ENCODE measurements at places on chromosomes 4 and X.

DNA sequence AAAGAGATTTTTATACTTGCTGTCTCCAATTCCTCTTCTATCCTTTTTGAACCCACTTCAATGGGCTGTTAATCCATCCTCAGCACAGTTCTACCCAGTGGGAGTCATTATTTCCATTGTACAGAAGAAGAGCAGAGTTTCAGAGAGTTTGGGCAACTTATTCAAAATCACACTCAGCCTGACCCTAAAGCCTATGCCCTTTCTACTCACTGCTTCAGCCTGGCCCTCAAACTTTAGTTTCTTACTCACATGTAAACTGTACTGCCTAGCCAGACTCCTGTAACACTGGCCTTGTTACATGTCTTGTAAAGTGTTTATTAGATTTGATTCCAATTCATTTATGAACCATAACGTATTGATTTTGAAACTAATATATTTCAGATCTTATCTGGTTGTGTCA is 25.1 kb upstream of the USO1 start:
- DNase-seq = no peak

DNA sequence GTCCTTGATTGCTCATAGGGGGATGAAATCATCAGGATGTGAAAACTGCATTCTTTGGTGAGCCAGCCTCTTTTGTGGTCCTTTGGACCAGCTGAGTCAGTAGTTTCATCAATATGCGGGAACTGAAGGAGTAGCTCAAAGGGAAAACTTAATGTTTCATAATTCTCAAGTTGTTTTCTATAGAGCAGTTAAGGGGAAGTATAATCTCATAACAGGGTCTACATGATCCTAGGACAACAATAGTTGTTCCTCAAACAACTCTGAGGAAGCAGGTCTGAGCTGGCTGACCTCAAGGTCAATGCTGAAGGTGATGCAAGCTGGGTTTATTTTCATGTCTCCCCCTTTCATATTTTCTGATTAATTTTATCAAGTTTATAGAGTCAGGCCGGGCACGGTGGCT is 36.1 kb upstream of the IRF2 start:
- no peak for DNase-seq

DNA sequence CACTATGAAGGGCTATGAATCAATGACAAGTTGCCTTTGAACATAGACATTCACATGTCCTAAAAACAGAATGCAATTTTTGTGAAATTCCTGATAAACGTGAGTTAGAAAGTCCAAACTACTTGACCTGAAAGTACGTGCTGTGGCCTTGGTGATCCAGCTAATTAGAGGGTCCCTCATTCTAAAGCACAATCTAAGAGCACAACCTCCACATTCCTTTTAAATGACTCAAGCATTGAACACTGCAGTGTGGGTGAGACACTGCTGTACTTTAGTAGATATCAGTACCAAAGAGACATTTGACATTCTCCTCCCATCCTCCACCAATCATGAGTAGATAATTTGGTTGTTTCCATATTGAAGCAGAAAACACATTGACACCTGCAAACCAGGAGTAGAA is 73.5 kb downstream of the FAM47B start:
- DNase-seq = no peak

DNA sequence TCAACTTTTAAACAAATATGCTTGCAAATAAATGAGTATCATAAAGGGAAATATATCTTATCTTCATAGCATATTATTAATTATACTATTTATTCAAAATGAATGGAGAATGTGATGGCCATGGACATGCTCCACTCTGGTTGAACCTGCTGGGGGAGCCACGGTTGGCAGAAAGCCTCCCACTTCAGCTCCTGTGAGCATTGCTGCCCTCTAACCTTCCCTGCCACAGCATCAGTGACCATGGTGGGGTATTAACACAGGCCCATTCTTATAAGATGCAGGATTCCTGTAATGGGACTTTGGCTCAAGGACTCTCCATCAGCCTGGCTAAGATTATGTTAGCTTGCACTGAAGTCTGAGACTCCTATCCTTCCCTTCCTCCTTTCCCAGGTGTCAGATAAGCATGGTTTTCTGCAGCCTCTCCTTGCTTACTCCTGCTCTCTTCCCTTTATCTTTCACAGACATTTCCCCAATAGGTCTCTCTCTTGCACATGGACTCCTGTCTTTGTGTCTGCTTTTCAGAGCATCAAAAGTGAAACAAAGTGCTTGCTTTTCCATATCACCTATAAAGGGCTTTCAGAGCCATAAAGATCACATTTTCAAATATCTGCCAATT is 4.9 kb upstream of the ABRAXAS1 start:
- no peak for DNase-seq

GRCh38 chr4:146132445-146132844 is 43.1 kb upstream of the LSM6 start:
- peak; percentile 62 for DNase-seq

- no peak for DNase-seq
These were observed 215.5 kb downstream of the LDB2 start for GRCh38 chr4:16682975-16683374.

DNA sequence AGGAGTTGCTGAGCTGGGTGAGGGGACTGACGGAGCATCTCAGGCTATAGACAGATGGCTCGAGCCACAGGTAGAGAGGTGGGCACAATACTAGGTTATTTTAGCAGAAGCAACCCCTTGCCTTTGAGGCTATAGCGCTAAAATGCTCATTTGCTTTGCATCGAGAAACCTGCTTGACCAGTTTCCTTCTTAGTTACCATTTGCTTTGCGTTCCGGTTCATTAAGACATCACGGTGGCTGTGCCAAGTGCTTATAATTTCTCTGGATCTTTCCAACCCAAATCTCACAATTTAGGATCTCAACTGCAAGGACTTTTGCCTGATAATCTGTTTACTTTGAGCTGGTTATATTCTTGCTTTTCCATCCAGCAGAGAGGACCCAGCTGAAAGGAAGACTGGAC is 40.8 kb downstream of the DLG3 start:
- DNase-seq = no peak

DNA sequence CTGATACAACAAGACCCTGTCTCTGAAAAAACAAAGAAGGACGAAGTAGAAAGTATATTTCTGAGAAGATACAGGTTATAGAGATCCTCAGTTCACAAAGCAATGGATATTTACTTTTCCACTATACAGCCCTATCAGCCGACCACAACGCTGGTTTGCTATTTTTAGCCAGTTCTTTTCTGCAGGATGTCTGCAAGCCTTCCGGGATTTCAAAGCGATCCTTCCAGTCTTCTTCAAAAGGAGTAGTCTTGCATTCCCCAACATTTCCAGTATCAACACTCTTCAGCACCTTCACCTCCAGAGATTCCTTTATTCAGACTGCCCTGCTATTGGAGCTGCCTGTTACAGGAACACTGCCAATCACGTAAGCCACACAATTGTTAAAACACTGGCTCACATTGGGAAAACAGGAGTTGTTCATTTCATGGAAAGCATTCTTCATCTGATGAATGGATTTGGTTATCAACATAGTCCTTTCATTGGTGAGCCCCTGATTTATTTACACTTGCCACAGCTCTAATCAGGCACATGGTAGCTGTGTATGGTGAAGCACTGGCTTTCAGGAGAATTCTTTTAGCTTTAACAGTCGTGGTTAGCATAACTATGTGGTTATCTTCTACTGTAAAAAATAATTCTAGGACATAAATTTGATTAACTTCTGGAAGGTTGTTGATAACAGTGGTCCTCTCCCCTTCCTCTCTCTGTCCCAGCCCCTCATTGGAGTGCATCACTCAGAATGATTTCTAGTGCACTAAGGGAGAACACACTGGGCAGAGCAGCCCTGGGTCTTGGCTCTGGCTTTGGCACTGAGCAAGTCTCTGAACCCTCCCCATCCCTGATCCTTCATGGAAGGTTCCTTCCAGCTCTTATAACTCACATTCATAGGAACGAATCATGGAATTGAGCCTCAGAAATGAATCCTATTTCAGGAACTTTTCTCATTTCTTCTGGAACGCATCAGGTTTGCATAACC is 109.9 kb upstream of the SORBS2 start:
- no peak for DNase-seq

- DNase-seq = no peak
These were observed 105.4 kb upstream of the TLL1 start for GRCh38 chr4:165767671-165768070.

DNA sequence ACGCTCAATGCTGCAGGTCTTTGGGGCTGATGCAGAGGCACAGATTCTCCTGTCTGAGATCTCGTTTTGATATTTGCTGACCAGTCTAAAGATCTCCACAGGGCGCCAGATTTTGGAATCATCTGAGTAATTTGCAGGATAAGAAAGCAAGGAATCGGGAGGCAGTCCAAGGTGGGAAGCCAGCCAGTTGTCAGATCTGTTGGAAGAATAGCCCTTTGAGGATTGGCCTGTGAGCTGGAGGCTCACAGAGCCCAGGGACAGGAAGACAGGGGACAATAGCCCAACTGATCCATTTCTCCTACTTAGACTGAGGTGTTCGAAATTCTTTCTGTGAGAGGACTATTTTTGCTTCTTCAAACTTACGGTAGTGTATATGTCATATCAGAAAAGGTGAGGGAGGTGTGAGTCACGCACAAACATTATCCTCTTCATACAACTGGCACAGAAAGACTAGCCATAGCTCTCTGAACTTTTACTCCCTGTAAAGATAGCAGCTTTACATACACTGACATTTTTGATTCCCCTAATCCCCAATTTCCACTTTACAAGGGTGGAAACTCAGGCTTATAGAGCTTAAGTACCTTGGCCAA is 8.8 kb downstream of the DIPK2B start:
- DNase-seq = no peak

- DNase-seq = no peak
These were observed 278.5 kb upstream of the TENM3 start for GRCh38 chr4:181964731-181965130.

DNA sequence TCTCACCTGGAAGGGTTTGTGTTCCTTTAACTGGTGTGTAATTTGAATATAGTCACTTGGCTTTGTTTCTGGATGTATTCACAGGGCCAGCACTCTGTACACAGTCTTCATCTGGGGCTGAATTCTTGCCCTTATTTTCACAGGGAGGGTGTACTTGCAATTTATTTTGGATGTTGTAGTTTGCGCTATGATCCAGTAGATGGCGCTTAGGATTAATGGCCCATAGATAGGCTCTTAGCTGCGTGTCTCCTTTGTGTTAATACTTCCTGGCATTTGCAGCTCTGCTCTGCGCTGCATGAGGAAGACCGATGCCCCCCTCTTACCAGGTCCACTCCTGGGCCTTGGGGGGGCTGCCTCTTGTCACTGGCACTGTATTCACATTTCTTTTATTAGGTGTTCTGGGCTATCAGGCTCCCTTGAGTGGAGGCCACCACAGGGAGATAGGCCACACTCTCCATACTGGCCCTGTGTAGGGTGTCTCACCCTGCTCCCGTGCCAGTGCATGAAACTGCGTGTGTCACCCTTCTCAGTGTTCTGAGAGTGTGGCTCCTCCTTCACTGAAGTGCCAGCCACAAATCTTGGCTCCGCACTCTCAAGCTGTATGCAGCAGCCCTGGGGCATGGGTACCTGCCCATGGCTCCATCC is 562.2 kb downstream of the ZIC3 start:
- DNase-seq = no peak

DNA sequence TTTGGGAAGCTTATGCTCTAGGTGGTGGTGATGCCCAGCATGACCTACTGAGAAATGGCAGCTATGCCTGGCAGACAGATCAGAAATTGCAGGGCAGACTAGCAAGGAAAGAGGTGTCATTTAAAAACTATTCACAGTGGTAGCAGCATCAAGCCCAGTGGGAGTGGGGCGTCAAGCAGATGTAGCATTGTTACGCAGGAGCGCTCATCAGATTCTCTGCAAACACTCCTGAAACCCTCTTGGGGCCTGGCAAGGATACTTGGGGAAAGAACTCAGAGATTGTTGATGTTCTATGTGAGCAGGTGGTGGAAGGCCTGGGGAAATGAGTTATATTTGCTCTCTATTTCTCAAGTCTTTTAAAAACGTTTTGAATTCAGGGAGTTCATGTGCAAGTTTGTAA is 437.6 kb downstream of the RAPGEF2 start:
- DNase-seq = no peak

DNA sequence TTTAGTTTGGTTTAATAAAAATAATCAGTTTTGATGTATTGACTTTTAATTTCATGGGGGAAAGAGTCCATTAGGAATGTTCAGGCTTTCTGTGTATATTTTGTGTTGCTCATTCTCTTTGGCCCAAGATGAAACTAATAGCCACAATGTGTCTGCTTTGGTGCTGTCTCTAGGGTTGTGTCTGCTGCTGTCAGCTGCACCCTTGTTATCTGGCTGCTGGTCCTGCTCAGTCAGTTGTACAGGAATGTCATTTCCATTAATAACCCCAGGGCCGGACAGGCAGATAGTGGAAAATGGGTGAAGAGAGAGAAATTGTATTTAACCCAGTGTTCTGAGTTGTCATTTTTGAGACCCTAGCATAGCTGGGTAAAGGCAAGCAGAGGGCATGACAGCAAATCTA is 115.1 kb downstream of the PHEX start:
- DNase-seq = no peak

- no peak for DNase-seq
These were observed 20.5 kb downstream of the GAB3 start for GRCh38 chrX:154730253-154730891.

GRCh38 chr4:107629318-107629717 is 90.7 kb downstream of the PAPSS1 start:
- DNase-seq = no peak

GRCh38 chr4:25951390-25951952 is 37.5 kb downstream of the SMIM20 start:
- DNase-seq = no peak

DNA sequence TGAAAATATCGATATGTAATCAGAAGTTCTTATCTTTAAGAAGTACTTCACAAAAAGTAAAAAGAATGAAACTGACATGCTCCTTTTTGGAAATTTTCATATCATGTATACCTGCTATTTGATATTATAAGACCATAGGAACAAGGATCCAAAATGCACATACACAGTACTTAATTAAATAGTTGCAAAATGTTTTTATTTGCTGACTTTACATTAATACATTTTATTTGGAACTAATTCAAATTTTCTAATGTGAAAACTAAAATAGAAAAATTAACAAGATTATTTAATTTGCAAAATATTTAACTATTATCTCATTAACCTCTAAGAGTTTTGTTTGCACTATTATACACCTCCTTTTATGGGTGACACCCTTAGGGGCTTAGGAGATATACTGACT is 155.0 kb downstream of the TRAM1L1 start:
- DNase-seq = no peak

DNA sequence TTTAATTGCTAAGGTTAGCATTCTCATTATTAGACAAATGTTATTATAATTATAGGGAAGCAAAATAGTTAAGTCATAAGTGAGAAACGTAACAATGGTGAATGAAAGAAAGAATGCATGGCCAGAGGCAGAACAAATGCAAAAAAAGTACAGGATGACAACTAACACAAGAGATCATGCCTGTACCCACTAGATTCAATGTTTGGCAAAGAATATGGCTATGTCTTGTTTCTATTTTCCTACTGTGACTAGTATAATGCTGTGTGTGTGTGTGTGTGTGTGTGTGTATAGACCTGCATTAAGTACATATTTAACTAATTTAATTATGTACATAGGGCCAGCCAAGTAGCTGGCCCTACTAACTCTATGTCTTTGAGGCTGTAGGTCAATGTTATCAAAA is 12.9 kb upstream of the BMP2K start:
- no peak for DNase-seq
